ENCODE measurements at places on chromosomes 13 and 19.
A peak's percentile ranks its signal among the peaks of the same experiment; 100 is the strongest.

DNA sequence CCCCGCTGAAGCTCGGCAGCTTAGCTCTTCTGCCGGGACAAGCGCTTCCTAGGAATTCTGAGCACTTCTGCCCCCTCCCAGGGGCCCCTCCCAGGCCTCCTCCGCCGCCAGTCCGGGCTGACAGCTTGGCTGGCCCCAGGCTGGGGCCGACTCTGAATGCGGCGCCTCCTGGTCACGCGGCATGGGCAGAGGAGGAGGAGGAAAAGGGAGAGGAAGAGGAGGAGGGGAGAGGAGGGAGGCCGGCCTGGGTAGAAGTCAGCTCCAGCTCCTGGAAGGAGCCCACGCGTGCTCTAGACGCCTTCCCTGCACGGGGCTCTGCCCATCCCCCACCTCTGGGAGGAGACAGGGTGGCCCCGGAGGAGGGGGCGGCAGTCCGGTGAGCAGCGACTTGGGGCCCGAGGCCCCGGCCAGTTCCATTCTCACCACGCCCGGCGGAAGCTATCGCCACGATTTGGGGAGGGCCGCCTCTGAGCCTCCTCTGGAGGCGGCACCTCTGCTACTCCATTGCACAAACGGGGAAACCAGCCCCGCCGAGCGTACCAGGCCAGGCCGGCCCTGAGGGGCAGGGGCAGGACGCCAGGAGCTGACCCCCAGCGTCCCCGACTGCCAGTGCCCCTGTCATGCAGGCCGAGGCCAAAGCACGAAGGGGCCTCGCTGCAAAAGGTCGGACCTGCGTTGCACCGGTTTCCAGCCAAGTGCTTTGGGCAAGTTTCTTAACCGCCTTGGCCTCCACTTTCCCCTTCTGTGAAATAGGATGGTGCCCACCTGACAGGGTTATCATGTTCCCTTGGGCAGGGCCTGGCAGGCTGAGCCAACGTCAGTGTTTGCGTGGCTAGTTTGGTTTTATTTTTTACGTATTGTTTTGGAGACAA lies 31.6 kb downstream of the CCNE1 start:
- peak; percentile 27 for DNase-seq

GRCh38 chr19:30621326-30621920 lies 249.2 kb downstream of the ZNF536 start:
- no peak for DNase-seq

DNA sequence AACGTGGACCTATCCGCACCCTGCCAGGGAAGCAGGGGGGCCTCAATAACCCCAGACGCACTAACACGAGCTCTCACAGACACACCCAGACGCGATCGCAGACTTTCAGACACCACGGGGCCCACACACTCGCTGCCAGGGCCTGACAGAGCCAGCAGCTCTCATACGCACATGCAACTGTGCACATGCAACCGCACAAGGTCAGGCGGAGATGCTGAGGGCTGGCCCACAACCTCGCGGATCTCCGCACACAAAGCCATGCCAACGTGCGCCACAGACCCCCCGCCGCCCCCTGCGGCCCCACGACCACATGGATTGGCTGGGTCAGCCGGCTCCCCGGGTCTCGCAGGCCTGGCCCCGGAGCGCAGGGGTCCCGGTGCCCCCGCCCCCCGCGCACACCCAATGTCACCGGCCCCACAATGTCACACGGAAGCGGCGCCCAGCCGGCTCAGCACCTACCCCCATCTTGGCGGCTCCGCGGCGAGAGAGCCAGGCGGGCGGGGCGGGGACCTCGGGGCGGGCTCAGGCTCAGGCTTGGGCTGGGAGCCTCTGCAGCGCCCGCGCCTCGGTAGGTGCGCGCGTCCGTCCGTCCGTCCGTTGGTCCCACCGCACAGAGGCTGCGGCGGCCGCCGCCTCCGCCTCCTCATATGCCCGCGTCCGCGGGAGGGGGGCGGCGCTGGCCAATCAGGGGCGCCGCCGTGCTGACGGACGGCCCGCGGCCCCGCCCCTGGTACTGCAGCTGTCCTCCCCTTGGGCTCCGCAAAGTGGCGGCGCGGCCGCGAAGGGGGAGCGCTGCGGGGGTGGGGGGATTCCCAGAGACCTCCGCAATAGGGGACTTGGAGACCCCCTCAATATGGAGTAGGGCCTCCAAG lies at the start of gene ATP1A3:
Gene ATP1A3 (minus strand): TSS at position 619 of the 872 bp plus-strand sequence. CDS start 154 bp downstream, at position 465.
- DNase-seq: peak; percentile 70

DNA sequence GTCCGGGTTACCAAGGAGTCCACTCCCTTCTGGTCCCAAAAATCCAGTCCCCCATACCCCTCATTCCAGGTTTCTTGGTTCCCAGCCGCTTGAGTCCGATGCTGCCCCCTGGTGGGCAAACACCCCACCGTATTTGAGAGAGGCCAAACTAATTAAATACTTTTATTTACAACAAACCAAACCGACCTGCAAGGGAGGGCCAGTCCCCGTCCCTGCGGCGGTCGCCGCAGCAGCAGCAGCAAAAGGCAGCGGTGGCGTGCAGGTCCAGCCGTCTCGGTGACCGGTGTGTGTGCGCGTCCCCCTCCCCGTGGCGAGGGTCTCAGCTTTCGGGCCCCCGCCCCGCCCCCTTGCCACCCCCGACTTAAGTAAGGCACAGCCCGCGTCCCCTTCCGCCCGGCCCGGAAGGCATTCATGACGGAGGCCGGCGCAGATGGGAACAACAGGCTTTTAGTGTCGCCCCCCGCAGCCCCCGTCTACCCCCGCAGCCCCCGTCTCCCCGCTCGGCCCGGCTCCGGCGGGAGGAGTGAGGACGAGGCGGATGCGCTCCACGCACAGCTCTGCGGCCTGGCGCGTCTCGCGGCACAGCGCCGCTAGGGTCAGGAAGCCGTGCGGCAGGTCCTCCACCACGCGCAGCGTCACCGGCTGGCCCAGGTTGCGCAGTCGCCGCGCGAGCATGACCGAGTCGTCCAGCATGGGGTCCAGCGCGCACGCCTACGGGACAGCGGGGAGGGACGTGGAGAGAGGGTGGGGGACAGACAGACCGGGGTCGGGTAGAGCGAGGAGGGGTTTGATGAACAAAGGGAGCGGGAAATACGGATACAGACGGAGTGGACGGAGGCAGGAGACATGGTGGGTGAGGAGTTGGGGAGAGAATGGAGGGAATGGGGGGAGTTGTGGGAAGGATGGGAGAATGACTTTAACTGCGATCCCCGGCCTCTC lies 11.5 kb upstream of the CNFN start:
- peak; percentile 92 for DNase-seq

DNA sequence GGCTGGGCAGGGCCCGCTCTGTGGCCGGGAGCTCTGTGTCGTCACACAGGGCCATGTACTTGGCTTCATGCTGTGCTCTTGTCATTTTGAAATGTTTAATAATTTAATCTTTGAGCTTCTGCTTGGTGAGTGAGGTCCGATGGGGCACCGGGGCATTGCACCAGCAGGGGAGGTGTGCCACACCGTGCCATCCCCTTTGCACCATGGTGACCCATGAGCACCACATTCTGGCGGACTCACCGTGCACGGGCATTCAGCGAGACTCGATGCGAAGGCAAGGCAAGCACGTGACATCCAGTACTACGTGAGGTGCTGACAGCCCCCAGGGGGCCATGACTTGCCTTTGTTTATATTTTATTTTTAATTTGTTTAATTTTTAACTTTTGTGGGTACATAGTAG lies 204.3 kb downstream of the URI1 start:
- no peak for DNase-seq

- peak; percentile 59 for DNase-seq
Observed at GRCh38 chr19:1105008-1105872, 1.4 kb downstream of the GPX4 start.

DNA sequence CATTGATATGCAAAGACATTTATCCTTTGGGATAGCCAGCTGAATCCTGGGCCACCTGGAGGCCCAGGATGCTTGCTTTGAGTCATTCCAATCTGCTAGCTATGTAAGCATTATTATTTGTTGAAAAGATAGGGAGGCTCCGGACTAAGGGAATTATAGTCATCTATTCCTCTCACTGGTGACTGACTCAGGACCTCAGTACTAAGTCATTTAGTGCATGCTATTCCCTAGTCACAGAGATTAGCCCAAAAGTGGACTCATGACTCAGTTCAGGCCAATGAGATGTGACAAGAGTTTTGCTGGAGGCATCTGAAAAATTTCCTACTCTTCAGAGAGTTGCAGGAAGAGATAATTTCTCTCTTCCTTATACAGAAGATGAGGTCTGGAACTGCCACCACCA lies 67.9 kb upstream of the ITM2B start:
- no peak for DNase-seq

- no peak for DNase-seq
Observed at GRCh38 chr13:97246596-97247158, 24.5 kb downstream of the MBNL2 start.

GRCh38 chr13:100357764-100358163 lies 230.8 kb downstream of the GGACT start:
- no peak for DNase-seq

DNA sequence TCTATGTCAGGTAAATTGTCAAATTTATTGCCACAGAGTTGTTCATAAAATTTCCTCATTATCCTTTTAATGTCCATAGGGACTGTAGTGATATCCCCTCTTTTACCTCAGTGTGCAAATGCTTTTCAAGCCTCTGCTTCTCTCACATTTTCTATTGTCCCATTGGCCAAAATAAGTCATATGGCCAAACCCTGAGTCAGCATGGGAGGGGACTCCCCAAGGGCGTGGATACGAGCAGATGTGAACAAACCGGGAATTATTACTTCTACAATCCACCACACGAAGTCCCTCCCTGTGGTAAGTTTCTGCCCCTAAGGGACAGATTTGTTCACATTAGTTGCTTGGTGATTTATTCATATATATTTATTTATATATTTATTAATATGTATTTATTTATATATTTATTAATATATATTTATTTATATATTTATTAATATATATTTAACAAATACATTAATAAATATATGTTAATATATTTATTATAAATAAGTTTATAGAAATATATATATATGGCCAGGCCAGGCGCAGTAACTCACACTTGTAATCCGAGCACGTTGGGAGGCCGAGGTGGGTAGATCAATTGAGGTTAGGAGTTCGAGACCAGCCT lies 20.1 kb upstream of the CAMSAP3 start:
- DNase-seq: no peak

DNA sequence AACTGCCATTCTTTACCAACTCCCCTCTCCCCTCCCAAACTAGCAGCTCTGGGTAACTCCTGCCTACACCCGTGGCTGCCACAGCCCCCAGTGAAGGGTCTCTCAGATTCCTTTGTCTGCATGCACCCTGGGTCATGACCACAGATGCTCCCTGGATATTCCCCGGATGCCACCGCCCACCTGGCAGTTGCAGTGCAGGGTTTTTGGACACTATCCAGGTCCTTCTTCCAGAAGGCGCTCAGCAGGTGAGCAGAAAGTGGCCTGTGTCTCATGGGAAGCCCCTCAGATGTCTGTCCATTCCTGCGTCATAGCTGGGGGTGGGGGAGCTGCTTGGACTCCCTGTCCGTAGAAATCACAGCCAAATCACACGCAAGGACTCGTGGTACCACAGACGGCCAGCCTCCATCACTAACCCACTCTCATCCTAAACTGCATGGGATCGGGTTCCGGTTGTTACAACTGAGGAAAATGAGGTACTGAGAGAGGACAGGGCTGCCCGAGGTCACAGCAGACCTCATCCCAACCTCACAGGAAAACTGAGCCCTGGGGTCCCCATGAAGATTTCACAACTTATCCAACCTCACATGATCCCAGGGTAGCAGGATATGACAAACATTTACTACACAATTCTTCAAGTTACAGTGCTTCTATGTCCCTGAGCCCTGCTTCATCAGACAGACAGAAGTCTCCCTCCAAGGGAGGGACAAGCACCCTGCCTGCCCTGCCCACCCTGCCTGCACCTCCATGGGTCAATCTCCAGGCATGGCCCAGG lies 38.6 kb downstream of the ELL start:
- DNase-seq: peak; percentile 27

DNA sequence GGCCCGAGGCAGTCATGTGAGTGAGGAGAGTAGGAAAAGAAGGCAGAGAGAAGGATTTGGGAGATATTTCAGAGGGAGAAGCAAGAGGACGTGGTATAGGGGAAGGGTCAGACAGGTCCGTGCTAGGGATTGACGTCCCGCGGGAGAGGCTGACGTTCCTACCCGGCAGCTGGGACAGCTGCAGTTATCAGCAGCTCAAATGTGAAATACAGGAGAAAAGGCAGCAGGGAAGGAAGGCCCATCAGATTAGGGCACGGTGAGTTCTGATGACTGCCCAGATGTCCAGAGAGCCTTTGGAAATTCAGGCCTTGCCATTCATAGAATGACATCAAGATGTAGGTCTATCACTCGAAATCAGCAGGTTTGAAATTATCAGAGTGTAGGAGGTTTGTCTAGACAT lies 88.4 kb downstream of the IRS2 start:
- no peak for DNase-seq

All from adipocyte (in vitro differentiated cells).